Stimulated activated CD4-positive, alpha-beta T cell treated with anti-CD3 and anti-CD28 coated beads, Interleukin-4, amount 100 ng/mL, for 4 hours (primary cell): ENCODE measurements at places on chromosomes 1 and 21.

- no peak for DNase-seq
Measured at GRCh38 chr1:19484338-19484797, 971 bp downstream of the CAPZB start.

GRCh38 chr1:10617318-10617717 lies 142.6 kb downstream of the PEX14 start:
- no peak for DNase-seq

- no peak for DNase-seq
Measured at GRCh38 chr1:145827966-145828365, 4.0 kb downstream of the POLR3C start.

- DNase-seq = no peak
Measured at GRCh38 chr1:151760597-151761385, 2.5 kb downstream of the MRPL9 start.

DNA sequence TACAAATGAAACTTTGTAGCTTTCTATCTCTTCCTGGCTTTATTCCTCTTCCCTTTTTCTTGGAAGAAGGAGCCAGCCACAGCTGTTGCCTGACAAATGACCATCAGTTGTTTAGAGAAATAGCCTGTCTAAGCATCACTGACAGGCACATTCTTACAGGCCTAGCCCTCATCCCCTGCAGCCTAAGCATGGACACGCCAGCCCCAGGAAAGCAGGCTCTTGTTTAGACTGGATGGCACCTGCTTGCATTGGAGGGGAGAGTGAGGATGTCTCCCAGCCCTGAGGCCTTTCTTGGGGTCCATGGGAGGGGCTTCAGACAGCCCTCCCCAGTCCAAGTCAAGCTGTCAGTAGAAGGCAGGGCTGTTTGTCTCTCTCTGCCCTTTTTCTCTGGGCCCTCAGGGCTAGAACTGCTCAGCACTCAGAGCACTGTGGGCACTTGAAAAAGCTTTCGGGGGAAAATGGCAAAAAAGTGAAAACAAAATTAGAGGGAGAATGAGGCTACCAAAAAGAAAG lies 282.5 kb upstream of the PLXNA2 start:
- DNase-seq = no peak
